ENCODE measurements at places on chromosomes 1 and 21.

GRCh38 chr1:224107282-224107625, 6.7 kb upstream of the FBXO28 start:
- no peak for DNase-seq

- no peak for DNase-seq
These were observed 151.0 kb downstream of the FMN2 start for GRCh38 chr1:240242601-240243144.

DNA sequence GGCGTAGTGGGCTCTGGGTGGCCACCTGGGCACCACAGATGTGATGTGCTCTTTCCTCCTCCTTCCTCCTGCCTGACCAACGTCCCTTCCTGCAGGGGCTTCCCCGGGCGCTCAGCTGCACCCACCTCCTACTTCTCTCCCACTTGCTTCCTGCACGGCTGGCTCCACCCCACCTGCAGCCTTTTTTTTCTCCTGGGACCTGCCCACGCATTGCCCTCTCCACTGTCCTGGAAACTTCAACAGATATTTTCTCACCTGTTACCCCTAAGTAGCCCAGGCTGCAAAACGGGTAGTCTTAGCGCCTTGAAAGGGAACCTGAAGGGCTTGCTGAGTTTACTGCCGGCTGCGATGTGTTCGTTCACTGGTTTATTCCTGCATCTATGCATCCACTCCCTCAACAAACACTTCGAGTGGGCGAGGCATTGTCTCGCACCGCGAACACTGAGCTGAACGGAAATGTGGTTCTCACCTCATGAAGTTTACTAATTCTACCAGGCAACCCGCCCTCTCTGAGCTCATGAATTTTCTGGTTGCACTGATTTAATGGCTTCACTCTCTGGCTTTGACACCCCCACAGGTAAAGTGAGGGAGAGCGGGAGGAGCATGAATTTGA, 23.6 kb downstream of the ZBTB18 start:
- no peak for DNase-seq

GRCh38 chr1:21264898-21265297, 25.4 kb downstream of the ECE1 start:
- DNase-seq = no peak

DNA sequence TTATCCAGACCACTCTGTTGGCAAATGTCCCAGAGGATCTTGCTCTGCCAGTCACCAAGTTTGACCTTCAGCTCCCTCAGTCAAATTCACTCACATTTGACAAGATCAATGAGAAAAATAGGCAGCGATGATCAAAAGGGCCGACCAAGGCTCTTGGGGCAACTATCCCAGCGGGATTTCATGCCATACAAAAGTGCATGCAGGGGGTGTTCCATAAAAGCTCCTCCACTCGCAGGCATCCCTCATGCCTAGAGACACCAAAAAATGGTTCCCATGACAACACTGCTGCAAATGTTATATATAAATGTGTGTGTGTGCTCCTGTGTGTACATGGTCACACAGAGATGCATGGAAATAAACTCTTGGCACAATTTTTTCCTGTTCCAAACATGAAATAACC, 16.2 kb upstream of the EIF4G3 start:
- DNase-seq = no peak

- DNase-seq = no peak
These were observed 192.2 kb downstream of the FASLG start for GRCh38 chr1:172851077-172851476.

- no peak for DNase-seq
These were observed 5.9 kb downstream of the CEP85 start for GRCh38 chr1:26239936-26240335.

DNA sequence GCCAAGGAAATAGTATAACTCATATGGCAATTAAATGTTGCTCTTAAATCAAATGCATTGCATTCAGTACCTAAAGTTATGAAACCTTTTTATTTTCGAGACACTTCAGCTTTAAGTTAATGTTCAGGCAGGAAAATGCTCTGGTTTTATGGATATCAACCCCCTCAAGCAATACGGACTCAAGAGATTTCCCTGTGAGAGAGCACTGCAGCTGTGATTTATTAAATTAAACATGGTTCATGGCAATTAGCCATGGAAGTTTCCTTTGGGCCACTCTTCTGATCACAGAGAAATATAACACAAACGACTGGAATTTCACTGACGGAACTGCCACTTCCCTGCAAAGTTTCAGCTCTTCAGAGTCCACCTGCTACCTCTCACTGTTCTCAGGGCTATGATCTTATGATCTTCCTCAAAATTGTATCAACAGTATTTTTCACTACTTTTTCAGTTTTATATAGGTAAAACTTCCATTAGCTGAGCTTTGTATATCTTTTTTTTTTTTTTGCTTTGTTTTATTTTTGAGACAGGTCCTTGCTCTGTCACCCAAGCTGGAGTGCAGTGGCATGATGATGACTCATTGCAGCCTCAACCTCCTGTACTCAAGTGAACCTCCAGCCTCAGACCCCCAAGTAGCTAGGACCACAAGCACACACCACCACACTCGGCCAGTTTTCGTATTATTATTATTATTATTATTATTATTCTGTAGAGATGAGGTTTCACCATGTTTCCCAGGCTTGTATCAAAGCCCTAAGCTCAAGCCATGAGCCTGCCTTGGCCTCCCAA, 923.1 kb upstream of the TMPRSS15 start:
- no peak for DNase-seq

DNA sequence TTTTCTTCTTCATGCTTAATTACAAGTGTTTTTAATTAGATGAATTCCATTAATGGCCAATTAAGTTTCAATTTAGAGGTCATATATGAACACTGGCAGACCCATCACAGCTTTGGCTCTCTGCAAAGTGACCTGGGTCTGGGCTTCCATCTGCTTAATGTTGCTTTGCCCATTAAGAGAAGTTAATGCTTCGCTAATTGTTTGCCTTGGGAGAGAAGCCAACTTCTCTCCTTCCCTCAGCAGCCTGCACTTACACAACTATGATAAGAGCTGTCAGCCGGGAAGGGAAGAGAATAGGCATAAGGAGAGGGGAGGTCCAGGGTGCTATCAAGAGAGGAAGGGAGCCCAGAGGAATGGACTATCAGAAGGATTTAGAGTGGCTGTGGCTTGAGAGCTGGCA, 29.0 kb upstream of the CCDC190 start:
- DNase-seq = no peak

DNA sequence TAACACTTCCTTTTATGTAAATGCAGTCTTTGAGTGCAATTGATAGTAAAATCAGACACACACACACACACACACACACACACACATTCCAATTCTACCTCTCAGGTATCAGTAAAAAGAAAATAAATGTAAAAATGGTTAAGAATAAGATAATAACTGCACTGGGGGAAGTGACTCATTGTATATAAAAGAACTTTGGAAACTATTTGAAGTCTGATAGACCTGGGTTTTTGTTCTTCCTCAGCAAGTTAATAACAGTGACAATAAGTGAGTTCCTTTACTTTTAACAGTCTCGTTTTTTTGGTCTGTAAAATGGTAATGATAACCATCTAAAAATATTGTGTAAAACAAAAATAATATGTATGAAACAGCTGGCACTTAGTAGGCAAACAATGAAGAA, 1815.0 kb downstream of the MRPL39 start:
- DNase-seq = no peak

GRCh38 chr1:6197746-6198427, 1.5 kb downstream of the RPL22 start:
- no peak for DNase-seq

DNA sequence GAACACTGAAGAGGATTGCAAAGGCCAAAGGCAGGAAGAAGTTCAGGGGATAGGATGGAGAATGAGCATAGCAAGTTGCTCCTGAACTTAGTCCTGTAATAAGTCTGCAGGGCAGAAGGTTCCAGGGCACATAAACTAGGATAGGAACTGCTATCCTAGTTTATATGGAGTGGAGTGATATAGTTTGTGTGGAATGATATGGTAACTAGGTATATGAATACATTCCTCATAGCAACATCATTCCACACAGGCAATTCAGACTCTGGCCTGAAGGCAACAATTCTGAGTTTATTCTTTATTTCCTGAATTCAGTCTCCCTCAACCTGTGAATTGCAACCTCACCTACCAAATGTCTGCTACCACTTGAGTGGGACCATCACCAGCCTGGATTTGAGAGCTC, 154.9 kb upstream of the GREM2 start:
- DNase-seq = no peak

GRCh38 chr21:27359141-27359540, 392.3 kb upstream of the ADAMTS5 start:
- DNase-seq = no peak

DNA sequence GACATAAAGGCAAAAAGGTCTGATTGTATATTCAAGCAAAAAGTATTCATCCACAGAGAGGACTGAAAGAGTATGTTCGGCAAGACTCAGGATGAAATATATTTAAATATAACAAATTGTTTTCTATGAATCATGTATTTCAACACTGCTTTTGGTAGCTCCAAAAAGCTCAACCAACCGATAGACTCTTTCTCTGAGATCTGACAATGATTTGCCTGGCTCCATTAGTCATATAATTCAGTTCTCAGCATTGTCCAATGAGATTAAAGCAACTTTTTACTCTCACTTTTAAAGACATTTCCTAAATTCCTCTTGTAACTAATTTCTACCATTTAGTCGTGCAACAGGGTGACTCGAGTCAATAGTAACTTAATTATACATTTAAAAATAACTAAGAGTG, 319.1 kb upstream of the GREM2 start:
- no peak for DNase-seq

GRCh38 chr1:224616756-224617409, 766 bp downstream of the CNIH3 start:
- peak; percentile 77 for DNase-seq

- no peak for DNase-seq
These were observed 1.2 kb downstream of the RERE start for GRCh38 chr1:8816264-8816663.

GRCh38 chr1:113976609-113977278, 2.5 kb upstream of the OLFML3 start:
- peak; percentile 23 for DNase-seq

GRCh38 chr1:201593200-201593921, 54.4 kb downstream of the NAV1 start:
- no peak for DNase-seq

DNA sequence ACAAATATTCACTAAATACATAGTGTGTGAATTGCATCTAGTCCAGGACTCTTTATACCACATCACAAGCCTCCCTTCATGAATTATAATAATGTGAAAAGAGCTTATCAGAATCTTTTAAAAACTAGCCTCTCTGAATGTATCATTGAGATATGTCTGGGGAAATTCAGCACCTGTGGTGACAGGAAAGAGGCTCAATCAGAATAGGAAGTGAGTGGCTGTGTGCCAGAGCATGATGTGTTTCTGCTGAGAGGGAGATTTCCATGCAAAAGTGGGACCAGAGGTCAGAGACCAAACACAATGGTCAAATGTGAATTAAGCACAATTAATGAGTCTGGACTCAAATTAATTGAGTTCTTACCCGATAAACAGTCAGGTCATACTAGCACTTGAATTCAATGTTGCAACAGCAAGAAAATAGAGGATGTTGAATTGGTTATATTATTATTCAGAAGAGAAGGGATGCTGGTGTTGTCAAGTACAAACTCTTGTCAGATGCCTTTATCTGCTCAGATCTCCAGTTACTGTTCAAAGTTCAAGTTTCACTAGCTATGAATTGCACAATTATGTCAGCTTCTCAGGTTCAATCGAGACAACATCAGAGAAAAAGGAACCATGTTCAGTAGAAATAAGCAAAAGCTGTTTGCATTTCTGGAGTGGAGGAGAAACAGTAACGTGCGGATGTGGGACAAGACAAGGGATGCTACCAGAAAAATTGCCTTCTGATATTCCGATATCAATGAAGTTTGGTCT, 226.2 kb downstream of the ZNF326 start:
- no peak for DNase-seq

DNA sequence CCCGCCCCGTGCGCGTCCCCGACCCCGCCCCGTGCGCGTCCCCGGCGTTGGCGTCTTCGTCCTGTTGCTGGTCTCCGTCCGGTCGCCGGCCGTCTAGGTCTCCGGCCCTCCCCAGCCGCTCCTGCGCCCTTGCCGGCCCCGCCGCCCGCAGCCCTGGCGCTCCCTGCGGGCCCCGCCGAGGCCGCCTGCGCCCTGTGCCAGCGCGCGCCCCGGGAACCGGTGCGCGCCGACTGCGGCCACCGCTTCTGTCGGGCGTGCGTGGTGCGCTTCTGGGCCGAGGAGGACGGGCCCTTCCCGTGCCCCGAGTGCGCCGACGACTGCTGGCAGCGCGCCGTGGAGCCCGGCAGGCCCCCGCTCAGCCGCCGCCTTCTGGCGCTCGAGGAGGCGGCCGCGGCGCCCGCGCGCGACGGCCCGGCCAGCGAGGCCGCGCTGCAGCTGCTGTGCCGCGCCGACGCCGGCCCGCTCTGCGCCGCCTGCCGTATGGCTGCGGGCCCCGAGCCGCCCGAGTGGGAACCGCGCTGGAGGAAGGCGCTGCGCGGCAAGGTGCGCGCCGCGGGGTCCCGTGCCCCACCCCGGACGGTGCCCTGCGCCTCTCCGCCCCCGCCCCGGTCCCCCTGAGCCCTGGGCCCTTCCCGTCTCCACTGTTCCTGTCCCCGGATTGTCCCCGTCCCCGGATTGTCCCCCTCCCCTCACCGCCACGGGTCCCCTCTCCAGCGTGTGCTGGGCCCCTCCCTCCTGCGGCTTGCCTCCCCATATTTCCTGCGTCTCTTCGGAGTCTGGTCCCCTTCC, at the start of gene RNF187:
Gene RNF187 (plus strand): TSS at position 47 of the 789 bp plus-strand sequence.
- DNase-seq = no peak

GRCh38 chr1:46081619-46082018, 50.8 kb downstream of the PIK3R3 start:
- no peak for DNase-seq

- DNase-seq = no peak
These were observed 33.4 kb downstream of the FAM78B start for GRCh38 chr1:166133276-166133841.

DNA sequence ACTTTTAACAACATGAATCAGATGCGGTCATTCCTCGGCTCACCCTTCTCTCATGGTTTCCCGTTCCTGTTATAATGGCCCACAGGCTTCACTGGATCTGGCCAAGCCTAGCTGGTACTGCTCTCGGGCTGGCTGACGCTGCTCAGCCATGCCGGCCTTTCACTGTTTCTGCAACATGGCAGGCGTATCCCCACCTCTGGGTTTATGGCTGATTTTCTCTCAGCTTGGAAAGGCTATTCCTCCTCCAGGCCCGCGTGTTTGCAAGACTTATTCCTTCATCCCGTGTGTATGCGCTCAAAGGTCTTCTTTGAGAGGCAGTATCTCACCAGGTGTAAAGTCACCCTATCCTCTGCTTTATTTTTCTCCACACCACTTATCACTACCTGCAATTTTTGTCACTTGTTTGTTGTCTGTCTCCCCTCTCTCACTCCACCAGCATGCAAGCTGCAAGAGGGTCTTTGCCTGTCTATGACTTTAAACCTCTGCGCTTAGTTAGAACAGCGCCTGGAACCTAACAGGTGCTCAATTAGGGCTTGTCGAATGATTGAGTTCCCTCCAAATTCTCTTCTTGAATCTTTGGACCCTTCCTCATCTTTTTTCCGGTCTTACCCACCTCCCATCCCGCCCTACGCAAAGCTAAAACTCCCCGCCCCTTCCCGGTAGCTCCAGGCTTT, 491 bp upstream of the RAP1A start:
- DNase-seq = peak; percentile 66

GRCh38 chr1:145961425-145962156, 2.8 kb downstream of the ANKRD34A start:
- peak; percentile 63 for DNase-seq

Data from right kidney (tissue), 9 donors.